NCI-H82 (cell line): ENCODE measurements at places on chromosomes 2 and 18.

DNA sequence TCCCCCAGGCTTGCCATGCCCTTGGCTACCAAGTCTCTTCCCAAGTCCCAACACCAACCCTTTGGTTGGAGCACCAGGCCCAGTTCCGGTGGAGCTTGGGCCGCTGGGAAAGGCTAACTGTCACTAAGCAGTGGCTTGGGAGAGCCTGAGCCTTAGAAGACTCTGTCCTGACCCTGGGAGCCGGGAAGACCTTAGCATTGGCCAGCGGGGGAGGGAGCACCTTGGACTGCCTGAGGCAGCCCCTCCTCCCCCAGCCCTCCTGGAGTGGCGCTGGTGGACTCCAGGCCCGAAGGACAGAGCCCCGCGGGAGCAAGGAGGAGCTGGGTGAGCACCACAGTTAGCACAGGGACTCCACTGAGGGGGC lies 62.5 kb upstream of the POMC start:
- peak; percentile 46 for DNase-seq

DNA sequence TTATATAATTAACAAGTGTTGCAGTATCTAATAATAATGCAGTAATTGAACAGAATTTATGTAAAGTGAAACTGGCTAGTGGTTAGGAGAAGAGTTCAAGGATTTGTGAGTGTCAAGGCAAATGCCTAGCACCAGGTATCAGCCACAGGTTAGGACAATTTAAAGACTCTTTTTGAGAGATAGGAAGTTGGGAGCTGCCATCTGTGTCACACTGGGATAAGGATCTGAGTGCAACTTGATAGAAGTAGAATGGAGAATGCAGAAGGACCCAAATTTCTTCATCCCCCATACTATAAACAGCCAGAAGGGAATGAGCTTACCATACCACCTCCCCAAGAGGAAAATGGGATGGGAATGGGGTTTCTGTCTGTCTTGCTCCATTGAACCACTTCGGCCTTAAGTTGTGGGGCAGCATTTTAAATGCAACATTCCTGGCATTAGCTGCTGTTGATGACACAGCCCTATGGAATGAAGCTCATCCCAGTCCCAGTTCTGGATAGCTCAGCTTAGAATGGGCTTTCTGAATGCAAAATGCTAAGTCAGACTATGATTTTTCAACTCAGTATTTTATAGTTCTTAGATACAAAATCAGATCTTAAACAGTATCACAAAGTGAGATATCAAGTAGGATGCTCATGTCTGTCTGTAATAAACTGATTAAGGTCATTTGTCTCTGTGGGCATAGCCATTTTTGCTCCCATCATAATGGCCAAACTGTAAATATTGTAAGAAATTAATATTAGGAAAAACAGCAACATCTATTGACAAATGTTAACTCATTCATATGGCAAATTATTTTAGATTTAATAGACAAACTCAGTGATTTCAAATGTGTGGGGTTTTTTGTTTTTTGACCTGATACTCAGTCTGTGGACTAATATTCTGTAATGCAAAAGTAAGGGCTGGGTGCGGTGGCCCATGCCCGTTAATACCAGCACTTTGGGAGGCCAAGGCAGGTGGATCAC lies 44.0 kb downstream of the GPR155 start:
- DNase-seq = no peak

- no peak for DNase-seq
Observed at GRCh38 chr2:238669046-238669445, 178.8 kb upstream of the TWIST2 start.

GRCh38 chr18:68623342-68623741 lies 91.6 kb downstream of the TMX3 start:
- DNase-seq = peak; percentile 77

GRCh38 chr2:233953087-233953801 lies 36.1 kb downstream of the TRPM8 start:
- no peak for DNase-seq
